GM04504 (cell line): ENCODE measurements at places on chromosomes 5 and 9.
A peak's percentile ranks its signal among the peaks of the same experiment; 100 is the strongest.

GRCh38 chr9:81479573-81479972, 209.8 kb downstream of the TLE1 start:
- DNase-seq: no peak

DNA sequence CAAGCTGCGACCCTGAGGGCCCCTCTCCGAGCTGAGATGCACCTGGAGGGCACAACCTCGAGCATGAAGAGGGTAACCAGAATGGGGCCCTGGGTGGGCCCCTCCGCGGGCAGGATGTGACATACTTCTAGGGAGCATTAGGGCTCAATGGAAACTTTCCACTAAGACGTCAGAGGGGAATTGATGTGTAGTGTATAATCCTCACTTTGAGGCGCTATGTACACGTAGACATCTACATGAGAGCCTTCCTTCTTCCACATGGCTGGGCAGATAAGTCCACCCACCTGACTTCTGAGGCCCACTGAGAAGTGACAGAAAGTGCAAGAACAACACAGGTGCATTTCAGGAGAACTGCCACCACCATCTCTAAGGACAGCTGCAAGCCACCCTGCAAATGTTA, 61.0 kb downstream of the DAP start:
- DNase-seq: no peak

DNA sequence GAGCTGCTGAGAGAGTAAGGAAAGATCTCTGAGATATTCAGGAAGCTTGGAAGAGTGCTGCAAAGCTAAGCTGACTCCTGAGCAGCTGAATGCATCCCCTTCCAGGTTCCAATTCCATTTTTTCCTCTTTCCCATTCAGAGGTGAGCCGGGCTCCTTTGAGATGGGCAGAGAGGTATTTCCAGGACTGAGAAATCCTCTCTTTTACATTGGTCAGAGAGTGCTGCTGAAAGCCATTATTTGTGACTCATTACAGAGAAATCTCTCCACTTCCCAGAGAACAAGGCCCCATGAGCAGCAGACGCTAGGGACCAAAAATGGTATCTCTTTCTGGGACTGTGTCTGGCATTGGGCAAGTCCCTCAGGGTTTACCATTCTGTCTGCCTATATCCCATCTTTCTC, 3.7 kb downstream of the MCTP1 start:
- DNase-seq: no peak

- no peak for DNase-seq
Observed at GRCh38 chr9:74672237-74672636, 175.1 kb downstream of the RORB start.

GRCh38 chr5:135030123-135030955, 3.7 kb downstream of the PITX1 start:
- DNase-seq: no peak

GRCh38 chr5:30808996-30809395, 384.5 kb upstream of the CDH6 start:
- no peak for DNase-seq

- no peak for DNase-seq
Observed at GRCh38 chr5:113917997-113918396, 404.5 kb downstream of the YTHDC2 start.

DNA sequence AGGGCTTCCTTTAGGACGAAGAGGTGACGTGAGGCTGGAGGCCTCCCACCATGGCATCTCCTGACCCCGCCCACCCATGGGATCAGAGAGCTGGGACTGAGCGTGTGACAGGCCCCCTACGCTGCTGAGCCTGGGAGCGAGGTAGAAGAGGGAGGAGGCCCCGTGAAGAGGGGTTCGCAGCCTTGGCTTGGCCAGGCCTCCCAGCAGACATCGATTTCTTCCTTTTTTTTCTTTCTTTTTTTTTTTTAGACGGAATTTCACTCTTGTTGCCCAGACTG, 39.5 kb downstream of the PTGES start:
- DNase-seq: no peak

DNA sequence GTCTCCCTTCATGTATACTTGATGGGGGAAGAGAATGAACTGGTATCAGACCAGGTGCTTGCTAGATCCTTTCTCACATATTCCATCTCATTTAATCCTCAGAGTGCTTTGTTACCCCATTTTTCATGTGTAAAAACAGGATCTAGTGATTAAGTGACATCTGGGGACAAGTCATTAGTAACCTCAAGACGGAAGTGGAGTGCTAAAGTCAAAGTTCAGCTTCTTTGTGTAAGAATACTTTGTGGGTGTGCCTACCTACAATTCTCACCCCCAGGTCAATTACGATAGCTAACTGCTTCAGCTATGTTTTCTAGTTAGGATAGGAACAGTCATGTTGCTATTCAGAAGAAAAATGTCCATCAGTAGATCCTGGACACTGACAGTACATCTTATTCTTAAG, 3.1 kb upstream of the FAM120AOS start:
- DNase-seq: no peak

- peak; percentile 23 for DNase-seq
Observed at GRCh38 chr5:115098041-115098702, 71.5 kb downstream of the TRIM36 start.

GRCh38 chr5:144370273-144370672, 199.6 kb downstream of the KCTD16 start:
- no peak for DNase-seq

- no peak for DNase-seq
Observed at GRCh38 chr5:106097340-106097739, 1573.4 kb downstream of the EFNA5 start.

DNA sequence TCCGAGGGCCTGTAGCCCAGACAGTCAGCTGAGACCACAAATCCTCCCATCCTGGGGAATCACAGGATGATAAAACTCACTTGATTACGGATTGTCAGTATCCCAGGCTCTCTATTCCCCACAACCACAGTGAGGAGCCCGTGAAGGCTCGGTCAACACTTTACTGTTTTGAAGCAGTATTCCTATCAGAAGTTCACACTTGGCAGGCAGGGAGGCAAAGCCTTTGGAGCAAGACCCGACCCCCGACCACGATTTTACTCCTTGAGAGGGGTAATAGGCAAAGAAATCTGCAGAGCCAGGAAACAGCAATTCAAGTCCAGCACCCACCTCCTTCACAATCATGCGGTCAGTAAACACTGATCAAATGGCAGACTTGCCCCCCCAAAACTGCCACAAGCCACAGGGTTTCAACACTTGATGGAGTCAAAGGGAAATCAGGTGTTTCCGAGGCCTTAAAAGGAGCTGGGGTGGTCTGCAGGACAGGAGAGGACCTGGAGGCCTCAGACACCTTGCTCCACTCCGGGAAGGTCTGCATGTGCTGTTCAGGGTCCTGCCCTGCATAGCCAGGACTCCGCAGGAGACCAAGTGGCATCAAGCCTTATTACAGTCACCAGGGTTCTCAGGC, 25.2 kb downstream of the BICD2 start:
- no peak for DNase-seq

GRCh38 chr9:37449862-37450632, 15.2 kb downstream of the ZBTB5 start:
- DNase-seq: no peak

GRCh38 chr5:132456296-132456986, 34.1 kb downstream of the IRF1 start:
- DNase-seq: no peak

GRCh38 chr5:891117-891836, 1.3 kb downstream of the BRD9 start:
- no peak for DNase-seq

- no peak for DNase-seq
Observed at GRCh38 chr5:168311061-168311566, 19.7 kb downstream of the WWC1 start.

GRCh38 chr5:178249191-178249989, 16.8 kb upstream of the PHYKPL start:
- DNase-seq: peak; percentile 82
